ENCODE measurements at places on chromosomes 13 and 19.
A peak's percentile ranks its signal among the peaks of the same experiment; 100 is the strongest.

GRCh38 chr19:14339741-14340140, 41.5 kb upstream of the ADGRE5 start:
- no peak for DNase-seq

DNA sequence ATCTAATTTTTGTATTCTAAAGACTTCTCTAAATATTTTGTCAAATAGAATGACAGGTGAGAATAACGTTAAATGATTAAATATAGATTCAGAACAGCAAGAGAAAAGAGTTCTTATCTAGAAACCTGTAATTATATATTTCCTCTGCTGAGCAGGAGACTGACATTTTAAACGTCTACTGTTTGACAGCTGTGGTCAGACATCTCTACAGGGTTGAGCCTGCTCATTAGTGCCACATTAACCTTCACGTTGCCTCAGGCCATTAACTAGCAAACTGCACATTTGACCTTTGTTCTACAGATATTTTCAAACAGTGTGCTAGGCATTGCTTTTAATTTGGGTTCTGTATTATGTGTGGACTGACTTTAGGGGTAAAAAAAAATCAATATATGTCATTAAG, 347.5 kb downstream of the GPC5 start:
- DNase-seq: no peak

DNA sequence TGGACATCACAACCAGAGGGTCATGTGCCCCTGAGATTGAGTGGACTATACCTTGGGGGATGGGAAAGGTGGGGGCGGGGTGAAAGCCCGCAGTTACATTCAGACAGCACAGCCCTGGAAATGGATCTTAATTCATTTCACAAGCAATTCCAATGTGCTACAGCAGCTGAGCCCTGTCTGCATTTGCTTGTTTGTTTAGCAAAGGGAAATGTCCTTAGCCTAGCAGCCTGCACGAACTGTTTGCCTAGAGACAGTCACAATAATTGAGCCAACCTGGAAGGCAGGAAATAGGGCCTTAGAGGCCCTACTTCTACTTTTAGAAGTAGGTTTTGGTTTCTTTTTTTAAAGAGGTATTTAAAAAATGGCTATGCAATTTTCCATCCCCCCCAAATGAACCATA, 177.3 kb upstream of the KL start:
- DNase-seq: no peak

GRCh38 chr13:40598569-40598968, 67.9 kb downstream of the FOXO1 start:
- peak; percentile 26 for DNase-seq

DNA sequence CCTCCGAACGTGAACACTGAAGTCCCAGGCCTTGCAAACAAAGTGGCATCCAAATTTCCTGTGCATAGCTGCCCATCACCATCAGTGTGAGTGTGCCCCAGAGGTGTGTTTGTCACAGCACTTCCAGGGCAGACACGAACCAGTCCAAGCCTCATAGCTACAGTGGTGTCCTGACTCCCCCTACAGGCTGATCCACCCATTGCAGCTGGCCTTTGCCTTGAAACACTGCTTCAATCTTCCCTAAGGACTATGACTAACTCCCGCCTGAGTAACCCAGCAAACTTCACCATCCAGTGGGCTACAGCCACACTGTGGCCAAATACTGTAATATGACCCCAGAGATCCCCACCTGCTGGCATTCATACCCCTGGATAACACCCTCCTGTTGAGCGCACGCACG, 3.9 kb downstream of the ZNF266 start:
- no peak for DNase-seq

- DNase-seq: peak; percentile 16
These were observed 15.4 kb upstream of the SIGLEC6 start for GRCh38 chr19:51546650-51547396.

GRCh38 chr13:26978081-26978860, 193.3 kb downstream of the USP12 start:
- DNase-seq: no peak

GRCh38 chr19:6791237-6791636, 18.7 kb downstream of the VAV1 start:
- DNase-seq: no peak

DNA sequence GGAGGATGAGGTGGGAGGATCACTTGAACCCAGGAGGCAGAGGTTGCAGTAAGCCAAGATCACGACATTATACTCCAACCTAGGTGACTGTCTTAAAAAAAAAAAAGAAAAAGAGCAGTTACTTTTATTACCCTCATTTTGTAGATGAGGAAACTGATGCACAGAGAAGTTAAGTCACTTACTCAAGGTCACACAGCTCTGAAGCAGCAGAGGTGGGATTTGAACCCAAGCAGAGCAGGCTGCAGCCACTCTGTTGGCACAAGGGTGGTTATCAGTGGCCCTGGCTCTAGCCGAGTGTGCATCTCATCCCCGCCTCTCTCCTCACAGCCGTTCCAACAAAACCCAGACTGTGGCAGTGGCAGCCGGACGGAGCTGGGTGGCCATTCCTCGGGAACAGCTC, 7.6 kb downstream of the IL27RA start:
- DNase-seq: no peak

GRCh38 chr13:85347251-85347650, 452.0 kb downstream of the SLITRK6 start:
- DNase-seq: peak; percentile 57

- no peak for DNase-seq
These were observed 311.2 kb downstream of the SLITRK5 start for GRCh38 chr13:87982400-87982799.

DNA sequence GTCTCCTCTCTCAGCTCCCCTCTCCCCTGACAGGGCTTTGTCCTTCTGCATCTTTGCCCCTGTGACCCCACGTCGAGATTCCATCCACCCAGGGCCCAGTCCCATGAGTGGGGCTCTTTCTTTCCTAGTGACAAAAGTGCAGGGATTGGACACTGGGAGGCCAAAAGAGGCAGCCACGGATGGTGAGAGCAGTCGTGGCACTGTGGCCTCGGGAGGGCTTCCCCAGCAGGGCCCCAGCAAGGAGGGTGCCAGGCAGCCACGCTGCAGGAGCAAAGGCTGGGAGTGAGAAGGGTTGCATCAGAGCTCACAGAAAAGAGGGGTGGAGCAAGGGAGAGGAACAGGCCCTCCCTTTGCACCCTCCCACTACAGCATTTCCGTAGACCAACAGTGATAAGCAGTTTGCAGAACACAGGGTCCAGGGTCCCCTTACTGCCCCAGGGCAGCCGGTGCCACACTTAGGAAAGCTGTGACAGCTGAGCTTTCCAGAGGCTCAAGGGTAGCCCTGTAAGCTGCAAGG, 4.9 kb downstream of the ZSCAN1 start:
- DNase-seq: no peak

DNA sequence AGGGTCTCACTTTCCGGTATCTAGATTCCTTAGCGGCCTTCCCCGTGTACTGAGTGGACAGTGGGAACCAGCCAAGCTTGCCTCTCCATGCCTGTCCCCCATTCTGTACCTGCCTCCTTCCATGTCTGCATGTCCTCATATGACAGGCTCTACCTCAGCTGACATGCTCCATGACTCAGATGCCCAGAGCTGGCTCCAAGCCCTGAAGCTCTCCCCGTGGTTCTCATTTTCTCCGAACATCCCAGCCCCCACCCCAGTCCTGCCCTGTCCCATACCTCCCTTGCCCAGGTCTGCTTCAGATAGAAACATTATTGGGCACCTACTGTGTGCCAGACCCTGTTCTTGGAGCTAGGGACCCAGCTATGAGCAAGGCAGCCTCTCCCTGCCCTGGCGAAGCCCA, 17.1 kb upstream of the SHFL start:
- DNase-seq: no peak

- no peak for DNase-seq
These were observed 55.0 kb downstream of the LATS2 start for GRCh38 chr13:21006141-21007005.

Data from astrocyte (in vitro differentiated cells and primary cell).